Epithelial cell of proximal tubule (primary cell): ENCODE measurements at places on chromosomes 3 and 15.

- DNase-seq, result no peak
Observed at GRCh38 chr15:67805008-67805665, 20.2 kb upstream of the SKOR1 start.

- DNase-seq, result no peak
Observed at GRCh38 chr3:173785004-173785403, 387.5 kb downstream of the NLGN1 start.

DNA sequence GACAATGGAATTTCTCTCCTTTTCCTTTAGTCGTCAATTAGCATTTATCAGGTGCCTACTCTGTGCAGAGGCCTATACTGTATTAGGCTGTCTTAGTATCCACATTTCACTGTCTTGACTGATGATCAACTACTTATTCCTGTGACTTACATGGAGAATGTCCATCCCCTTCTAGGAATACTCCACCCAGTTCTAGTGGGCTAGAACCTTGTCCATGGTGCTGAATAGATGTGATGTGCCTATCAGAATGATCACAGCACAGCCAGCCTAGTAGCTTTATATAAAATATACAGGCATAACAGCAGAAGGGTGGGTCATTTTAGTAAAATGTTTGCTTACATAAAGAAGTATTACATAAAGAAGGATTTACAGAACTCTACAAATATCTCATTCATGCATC lies 621.4 kb downstream of the PDCD6IP start:
- DNase-seq, result no peak

DNA sequence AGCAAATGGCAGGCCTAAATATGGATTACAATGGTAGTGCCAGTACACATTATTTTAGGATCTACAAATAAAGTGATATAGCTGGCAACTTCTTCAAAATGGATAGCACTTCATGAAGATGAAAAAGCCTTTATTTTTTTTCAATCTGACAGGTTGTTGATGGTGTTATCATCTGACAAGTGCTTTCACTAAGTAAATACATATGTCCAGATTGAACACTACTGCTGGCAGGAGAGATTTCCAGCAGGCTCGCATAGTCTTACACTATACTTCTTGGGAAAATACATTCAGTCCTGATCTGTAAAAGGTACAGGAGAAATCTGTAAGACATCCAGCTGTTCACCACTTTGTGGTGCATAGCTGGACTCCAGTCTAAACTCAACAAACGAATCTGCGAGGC lies 50.9 kb upstream of the ALCAM start:
- DNase-seq, result no peak

DNA sequence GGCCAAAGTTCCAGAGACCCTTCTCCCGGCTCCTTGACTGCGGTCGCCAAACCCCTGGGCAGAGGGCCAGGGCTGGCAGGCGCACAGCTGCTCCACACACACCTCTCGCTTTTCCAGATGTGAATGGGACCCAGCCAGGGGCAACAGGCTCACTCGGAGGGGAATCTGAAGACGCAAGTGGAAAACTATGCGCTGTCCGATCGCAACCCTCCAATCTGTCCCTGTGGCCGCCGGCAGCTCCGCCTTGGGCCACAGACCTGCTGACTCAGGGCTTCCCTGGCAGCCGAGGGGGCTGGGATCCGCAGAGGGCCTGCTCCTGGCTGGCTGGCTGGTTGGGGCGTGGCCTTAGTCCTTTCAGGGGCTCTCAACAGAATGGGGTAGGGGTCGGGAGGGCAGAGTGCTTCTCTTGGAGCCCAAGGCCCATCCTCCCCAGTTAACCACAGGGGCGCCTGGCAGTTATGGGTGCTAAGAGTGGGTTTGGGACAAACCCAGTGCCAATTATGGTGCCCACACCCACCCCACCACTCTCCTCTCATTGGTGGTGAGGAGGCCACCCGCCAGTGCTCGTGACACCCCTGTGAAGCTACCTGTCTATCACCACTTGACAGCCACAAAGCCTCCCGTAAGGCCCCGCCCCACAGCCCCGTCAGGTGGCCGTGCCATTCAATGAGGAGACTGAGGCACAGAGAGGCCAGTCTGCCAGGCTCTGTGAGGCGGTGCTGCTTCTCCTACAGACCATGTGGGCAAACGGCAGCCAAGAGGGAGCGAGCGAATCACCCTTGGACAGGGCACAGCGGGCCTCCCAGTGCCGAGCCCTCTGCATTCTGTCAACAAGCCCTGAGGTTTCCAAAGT lies 53.8 kb downstream of the IQSEC1 start:
- no peak for DNase-seq

DNA sequence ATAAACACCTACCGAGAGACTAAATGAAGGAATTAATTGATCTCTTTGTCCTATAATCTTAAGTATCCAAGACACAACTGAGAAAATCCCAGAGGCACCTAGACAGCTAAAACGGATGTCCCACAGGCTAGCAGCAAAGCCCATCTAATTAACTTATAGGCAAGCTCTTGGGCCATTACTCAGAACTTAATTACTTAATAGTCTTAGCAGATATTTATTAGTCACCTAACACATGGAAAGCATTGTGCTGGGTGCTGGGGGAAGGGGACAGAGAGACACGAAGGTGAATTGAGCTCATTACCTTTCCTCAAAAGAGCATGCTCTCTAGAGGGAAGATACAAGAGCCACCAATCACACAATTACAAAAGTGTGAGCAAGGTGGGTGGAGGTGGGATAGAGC lies 189.8 kb upstream of the PROK2 start:
- no peak for DNase-seq

GRCh38 chr15:29670998-29671981 lies 151.0 kb downstream of the TJP1 start:
- peak; percentile 97 for DNase-seq

GRCh38 chr15:75217012-75217411 lies 15.3 kb downstream of the C15orf39 start:
- DNase-seq, result no peak

GRCh38 chr15:101675796-101676582 lies 23.8 kb upstream of the TM2D3 start:
- peak; percentile 16 for DNase-seq

GRCh38 chr3:38643592-38643991 lies 5.9 kb downstream of the SCN5A start:
- no peak for DNase-seq

DNA sequence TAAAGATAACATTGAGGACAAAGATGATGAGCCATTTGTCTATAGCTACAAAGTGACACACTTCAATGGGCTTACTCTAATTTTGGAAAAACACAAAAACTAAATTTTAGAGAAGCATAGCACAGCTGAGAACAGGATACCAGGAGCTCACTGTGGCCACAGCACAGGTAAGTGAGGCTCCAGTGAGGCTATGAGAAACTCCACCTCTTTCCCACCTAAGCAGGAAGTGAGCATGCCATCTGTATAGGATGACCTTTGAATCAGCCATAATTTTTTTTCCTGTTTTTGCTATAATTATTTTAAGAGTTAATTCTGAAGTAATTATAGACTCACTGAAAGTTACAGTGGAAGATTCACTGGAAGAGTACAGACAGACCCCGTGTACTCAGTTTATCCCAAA lies 82.1 kb upstream of the DCLK3 start:
- DNase-seq, result no peak

GRCh38 chr3:101825904-101826445 lies 23.3 kb upstream of the NFKBIZ start:
- no peak for DNase-seq

DNA sequence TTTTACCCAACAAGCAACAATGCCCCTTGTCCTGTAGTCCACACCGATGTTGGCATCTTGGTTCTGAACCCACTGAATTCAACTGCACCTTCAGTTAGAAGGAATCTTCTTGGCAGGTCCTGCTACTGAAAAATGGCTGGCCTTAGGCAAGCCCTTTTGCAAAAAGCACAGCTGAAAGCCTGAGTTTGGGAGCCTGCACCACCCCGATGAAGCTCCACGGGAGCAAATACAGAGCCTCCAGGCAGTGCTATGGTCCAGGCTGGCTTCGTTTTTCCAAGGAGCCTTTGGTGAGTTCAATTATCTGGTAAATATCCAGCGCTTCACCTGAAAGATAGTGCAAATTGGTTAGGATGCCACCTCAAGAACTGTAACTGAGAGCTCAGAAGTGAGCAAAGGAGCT lies 18.1 kb downstream of the POLG start:
- no peak for DNase-seq

DNA sequence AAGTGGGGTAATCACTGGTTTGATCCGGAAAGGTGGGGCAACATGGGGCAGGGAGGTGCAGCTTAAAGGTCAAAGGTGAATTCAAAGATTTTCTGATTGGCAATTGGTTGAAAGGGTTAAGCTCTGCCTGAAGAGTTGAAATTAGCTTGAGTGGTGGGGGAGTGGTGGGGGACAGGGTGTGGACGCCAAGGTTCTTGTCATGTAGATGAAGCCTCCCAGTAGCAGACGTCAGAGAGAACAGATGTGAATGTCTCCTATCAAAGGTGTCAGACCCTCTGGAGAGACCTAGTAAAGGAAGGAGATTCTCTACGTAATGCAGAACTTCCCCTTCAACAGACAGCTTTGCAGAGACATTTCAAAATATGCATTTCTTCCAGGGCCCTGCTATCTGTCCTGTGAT lies 62.8 kb downstream of the ABCC5 start:
- no peak for DNase-seq

DNA sequence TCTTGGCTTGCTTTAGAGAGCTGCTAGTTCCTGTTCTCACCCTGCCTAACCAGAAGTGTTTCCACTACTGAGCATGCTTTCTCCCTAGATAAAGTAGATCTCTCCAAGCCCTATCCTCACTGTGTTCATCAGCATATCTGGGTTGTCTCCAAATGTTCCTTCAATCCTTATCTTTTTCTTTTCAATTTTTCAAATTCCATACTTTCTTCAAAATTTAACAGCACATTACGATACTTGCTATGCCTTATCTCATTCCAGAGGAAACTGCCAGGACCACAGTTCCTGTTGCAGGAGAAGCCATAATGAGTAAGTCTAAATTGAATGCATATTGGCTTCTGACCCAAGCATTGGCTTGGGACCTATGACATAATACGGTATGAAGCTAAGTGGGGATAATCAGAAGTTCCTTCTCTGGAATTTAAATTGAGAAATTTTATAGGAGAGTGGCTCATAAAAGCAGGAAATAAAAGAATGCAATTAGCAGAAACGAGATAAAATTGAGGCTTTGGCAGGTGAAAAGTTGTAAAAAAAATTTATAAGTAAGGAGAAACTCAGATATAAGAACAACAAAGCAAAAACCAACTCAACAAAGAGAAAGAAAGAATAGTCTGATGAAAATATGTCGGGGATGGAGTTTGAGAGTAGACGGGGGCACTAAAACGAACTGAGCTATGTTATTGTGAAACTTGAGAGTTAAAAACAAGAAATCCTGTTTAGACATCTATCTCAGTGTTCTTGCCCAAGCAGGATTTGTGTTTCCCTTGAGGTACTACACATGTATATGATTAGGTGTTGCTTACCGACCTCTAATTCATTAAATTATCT lies 631.7 kb upstream of the CCDC54 start:
- no peak for DNase-seq

DNA sequence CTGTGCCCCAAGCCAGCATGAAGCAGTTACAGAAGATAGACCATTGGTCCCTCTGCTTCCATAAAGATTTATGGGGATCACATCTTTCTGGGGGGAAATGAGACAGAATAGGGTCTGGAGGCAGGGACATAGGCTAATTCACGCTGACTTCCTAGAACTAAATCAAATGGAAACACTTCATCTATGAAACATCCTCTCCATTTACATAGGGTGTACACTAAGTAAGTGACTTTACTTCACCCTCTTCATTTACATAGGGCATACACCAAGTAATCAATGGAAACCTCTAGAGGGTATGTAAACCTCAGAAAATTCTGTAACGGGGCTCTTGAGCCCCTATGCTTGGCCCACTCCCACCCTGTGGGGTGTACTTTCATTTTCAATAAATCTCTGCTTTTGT lies 10.1 kb downstream of the LINS1 start:
- no peak for DNase-seq

DNA sequence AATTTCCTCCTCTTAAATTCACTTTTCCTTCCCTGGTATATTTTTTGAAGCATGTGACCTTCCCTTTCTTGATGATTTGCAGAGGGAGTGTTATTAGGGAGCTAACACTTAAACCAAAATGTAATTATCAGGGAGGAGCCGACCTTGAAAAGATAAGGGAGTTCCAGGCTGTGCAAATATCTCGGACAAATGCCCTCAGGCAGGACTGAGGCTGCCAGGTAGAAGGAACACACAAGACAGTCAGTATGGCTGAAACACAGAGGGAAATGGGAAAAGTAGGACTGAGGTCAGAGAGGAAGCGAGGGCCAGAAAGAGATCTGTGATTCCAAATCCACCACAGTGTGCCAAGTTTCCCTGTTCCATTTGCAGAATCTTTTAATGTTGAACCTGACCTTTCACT lies 221.0 kb downstream of the CNTN3 start:
- no peak for DNase-seq

GRCh38 chr15:48963524-48964113 lies at the start of gene SHC4:
SHC4 (minus strand) TSS chr15:48963919; CDS start chr15:48963015, 904 bp downstream.
- DNase-seq, result no peak

DNA sequence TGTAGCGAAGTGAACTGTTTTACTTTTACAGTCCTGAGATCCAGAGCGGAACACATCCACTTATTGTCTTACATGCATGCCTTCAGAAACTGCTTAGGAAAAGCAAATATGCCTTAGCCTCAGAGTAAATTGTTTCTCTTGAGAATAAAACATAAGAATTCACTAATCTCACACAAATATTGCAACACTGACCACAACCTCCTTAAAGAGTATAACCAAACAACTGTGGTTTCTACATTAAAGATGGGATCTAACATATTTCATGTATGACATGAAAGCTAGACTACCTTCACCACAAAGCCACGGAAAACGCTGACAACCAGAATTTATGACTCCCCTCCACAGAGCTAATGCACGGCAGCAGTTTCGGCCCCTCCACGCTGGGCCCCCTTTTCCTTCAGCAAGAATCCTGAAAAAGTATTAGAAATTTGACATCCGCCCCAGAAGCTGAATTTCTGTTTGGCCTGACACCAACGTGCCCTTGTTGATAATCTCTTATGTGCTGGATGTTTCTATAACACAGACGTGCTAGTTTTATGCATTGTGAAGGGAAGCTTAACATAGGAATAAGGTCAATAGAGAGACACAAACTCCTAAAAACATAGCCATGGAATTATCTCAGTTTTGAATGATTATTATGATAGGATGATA lies 84.6 kb downstream of the GREM1 start:
- DNase-seq, result no peak

DNA sequence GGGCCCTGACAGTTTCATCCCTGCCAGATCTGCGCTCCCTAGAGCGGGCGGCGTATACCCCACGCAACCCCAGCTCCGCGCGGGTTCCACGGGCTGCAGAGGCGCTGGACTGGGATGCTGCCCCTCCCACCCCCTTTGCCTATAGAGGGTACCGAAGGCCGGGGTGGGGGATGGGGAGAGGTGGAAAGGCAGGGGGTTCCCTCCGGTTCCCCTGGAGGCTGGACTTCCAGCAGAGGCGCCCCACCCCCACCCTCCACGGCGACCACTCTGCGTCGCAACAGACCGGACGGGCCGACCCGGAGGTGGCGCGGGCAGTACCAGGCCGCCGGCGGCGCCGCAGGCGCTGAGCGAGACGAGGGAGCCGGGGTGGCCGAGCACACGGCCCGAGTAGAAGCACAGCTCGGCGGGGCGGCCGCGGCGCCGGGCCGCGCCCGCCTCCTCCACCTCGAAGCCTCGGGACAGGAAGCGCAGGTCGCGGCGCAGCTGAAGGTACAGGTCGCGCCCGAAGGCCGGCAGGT lies 995 bp downstream of the ADAMTS17 start:
- no peak for DNase-seq
